ENCODE measurements at places on chromosomes 6 and 20.

GRCh38 chr6:134564705-134565104, 246.8 kb upstream of the SGK1 start:
- DNase-seq, result no peak

GRCh38 chr20:17648791-17649730, 33.0 kb downstream of the RRBP1 start:
- DNase-seq, result no peak

GRCh38 chr6:43910638-43911353, 140.8 kb downstream of the VEGFA start:
- DNase-seq, result no peak

- no peak for DNase-seq
Observed at GRCh38 chr6:167963589-167964057, 33.8 kb upstream of the KIF25 start.

- no peak for DNase-seq
Observed at GRCh38 chr20:29878281-29878741, 1379.2 kb upstream of the DEFB115 start.

GRCh38 chr6:42195415-42195814, 659 bp upstream of the GUCA1B start:
- DNase-seq, result no peak

Data from activated T-helper 1 cell treated with anti-CD3 and anti-CD28 coated beads, Interleukin-2, amount 50 U/mL, for 16 hours (primary cell).